ENCODE measurements at places on chromosomes 4 and X.

DNA sequence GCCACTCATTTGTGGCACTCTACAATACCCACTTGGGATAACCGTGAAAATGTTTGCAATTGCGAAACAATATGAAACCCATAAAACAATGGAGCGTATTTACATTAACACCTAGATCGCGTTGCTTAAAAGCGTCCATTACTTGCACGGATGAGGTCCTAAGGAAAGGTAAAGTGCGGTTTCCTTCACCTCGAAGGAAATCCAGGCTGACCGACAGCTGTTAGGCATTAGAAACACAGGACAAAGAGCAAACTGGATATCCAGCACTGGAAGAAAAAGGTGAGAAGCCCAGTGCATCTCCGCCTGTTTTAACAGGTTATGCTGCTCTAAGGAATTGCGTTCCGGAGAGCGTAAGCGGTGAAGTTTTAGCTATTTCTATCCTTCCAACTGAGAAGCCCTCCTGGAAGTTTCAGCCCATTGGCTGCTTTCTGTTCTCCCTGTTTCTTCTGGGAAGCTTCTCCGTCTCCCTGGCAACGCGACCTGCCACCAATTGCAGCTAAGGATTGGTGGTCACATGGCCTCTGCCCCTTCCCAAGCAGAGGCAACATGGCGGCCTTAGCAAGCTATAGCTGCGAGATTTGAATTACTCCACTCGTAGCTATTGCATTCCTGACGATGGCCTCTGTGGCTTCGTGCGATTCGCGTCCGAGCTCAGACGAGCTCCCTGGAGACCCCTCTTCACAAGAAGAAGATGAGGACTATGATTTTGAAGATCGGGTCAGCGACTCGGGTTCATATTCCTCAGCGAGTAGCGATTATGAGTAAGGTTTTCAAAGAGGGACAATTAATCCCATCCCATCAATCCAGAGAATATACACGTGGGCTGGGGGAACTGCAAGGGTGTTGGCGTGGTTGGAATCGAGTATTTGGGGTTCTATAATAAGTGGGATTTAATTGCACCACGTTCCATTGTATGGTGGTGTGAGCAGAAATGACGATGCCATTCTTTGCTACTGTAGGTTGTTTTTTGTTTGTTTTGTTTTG is at the start of gene INTU:
INTU (plus strand) TSS at position 538 of the 984 bp plus-strand sequence; CDS start at position 616, 78 bp downstream.
- DNase-seq = peak; percentile 4

DNA sequence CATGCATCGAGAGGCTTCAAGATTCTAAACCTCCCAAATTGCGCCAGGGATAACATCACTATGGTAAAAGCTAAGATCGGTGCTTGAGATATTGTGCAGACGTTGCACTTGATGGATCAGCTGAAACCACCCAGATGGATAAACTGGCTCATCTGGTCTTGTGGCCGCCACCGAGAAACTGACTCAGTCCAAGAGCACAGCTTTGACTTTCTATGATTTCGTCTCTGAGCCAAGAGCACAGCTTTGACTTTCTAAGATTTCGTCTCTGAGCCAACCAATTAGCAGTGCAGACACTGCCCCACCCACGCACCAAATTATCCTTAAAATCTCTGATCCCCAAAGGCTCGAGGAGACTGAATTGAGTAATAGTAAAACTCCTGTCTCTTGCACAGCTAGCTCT is 687.2 kb downstream of the FAM133A start:
- DNase-seq = no peak

DNA sequence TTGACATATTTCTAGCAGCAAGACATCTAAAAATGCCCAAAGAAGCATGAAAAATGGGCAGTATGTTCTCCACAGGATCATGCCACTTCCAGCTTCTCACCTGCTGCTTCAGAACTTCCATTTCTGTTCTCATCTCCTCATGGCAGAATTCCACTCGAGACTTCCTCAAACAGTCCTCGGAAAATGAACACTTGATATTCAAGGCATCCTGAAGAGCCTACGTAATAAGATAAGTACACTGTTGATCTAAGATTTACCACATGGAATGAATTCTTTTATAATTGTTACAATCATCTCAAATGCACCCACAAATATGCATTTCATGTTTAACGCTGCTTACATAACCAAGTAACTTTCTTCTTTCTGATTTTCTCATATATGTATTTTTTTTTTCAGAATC is 14.1 kb downstream of the TNIP3 start:
- no peak for DNase-seq

GRCh38 chrX:53239474-53239873 is 14.5 kb upstream of the KDM5C start:
- no peak for DNase-seq

GRCh38 chrX:11678158-11678557 is 12.4 kb upstream of the ARHGAP6 start:
- no peak for DNase-seq

DNA sequence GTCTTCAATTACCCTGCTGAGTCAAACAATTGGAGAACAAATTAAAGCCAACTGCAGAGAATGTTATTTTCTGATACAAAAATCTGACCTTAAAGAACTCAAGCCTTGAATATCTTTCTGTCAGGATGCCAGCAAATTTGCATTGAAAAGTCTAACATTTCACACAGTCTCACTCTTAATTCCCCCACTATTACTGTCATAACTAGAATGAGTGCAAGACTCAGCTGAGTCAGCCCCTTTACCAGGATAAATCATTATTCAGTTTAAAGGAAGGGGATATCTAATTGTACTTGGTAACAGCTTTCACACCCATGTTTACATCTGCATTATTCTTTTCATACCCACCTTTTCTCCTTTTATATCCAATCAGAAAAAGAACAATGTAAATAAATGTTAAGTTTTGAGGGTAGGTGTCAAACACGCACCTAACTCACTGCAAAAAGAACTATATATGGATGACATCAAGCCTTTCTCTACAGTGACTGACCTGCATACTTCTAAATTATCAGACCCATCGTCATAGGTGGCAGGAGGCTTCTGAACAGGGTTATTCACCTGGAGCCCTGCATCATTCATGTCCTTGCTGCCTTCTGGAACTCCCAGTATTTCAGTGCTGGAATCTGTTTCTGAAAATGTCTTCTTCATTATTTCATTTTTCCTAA is 117.4 kb downstream of the TMA16 start:
- DNase-seq = no peak
